ENCODE measurements at places on chromosomes 12 and 14.

GRCh38 chr12:3446235-3446634 lies 44.8 kb upstream of the PRMT8 start:
- DNase-seq, result no peak

GRCh38 chr14:22479776-22480464 lies 109.1 kb downstream of the DAD1 start:
- DNase-seq, result no peak

DNA sequence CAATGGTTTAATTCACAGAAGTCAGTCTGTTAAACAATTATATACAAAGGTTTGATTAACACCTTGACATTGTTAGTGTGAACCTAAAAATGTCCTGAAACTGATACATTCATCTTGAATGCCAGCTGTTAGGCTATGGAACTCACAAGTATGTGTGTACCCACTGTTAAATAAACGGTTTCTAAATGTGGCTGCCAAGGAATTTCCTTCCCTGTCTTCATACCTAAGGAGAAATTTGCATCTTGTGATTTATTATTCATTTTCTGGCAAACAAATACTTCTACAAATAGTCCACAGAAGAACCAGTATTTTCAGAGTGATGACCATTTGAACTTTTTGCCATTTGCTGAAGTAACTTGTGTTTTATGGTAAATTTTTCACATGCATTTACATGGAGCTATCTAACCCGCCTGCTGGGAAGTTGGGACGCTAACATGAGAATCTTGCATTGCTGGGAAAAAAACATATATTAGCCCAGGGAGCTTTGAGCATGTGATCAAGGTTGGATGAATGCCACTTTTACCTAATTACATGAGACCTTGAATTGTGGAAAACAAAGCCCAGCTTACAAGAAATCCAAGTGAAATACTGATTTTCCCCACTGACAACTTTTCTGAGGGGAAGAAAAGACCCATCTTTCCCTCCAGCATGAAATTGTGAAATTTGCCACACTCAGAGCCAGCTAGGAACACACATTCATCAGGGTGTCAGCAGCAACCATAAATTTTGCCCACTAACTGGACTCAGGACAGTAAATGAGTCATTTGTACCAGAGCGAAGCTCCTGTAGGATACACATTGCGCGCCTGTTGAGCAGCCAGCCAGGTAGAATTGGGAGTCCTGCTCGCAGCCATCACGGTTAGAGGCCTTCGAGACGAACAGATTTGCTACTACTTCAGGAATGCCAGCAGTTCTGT lies 118.0 kb downstream of the KICS2 start:
- no peak for DNase-seq

DNA sequence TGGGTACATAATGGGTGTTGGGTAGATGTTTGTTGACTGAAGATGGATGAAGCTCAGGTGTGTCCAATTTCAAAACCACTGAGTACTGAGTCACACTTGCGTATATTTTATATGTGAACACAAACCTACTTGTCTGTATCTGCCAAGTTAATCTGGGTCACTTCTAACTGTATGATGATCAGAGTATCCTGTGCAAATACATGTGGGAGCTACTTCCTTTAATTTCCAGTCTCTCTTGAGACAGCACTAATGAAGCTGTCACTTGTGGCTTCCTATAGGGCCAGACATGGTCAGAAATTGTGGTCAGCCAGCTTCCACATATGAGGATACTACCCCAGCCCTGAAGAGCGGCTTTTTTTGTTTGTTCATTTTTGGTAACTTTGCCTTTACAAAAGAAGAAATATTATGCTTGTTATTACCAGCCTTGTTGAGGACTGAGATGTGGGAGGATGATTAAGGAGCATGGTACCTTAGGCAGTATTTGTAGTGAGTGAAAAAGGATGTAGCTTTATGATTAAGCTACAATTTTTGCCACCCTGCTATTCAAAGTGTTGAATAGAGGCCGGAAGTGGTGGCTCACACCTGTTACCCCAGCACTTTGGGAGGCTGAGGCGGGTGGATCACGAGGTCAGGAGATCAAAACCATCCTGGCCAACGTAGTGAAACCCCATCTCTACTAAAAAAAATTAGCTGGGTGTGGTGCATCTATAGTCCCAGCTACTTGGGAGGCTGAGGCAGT lies 32.4 kb downstream of the PLXNC1 start:
- no peak for DNase-seq

DNA sequence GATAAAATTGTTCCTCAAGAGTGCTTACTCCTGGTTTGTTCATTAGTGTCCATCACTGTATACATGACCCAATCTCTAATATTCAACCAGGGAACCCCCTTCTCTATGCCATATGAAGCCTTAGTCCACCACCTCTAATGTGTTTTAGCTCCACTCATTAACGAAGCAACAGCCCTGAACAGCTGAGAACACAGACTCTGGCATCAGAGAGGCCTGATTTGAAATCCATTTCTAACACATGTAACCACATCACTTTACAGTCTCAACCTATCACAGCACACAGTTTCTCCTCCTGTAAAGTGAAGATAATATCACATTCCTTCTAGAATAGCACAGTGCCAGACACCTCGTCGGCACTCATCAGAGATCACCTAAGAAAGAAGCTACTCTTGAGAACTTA lies 64.3 kb downstream of the C2CD5 start:
- no peak for DNase-seq

GRCh38 chr14:38522724-38523123 lies 266.8 kb upstream of the CLEC14A start:
- DNase-seq, result no peak

DNA sequence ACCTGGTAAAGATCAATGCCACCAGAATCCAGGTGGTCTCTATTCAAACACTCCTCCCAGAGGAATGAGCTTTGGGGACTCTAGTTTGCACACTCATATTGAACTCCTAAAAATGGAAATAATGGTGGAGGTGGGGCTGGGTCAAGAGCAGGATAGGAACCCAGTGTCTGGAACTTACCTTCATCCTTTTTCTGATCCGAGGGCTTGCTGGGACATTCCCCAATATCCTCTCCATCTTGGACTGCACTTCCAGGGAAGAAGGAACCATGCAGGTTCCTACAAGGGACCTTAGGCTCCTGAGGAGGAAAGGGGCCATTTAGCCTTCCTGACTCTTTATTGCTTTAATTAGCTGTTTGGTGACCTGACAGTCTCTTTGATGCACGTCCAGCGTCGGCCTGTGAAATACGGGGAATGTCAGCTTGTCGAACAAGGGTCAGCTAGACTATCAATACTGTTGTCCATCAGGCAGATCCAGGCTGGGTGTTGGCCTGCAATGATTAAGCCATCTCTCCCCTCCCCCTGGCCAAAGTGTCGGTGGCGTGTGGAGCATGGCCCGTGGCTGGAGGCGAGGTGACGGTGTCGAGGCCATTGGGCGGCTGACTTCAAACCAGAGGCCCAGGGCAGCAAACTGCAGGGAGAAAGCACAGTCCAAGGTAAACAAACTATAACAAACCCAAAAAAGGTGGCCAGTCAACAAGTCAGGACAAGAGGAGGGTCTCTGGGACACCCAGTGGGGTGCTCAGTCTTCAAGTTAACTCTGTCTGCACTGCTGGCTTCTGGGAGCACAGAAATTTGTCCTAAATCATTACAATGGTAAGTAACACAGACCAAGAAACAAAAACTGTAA lies 405.2 kb upstream of the TBX3 start:
- no peak for DNase-seq

- peak; percentile 60 for DNase-seq
Measured at GRCh38 chr14:50396631-50397389, at the start of gene CDKL1. Gene CDKL1 (minus strand): TSS chr14:50396881. CDS start chr14:50395868, 1,013 bp downstream.

GRCh38 chr14:67377916-67378315 lies 17.8 kb downstream of the EIF2S1 start:
- DNase-seq, result no peak

DNA sequence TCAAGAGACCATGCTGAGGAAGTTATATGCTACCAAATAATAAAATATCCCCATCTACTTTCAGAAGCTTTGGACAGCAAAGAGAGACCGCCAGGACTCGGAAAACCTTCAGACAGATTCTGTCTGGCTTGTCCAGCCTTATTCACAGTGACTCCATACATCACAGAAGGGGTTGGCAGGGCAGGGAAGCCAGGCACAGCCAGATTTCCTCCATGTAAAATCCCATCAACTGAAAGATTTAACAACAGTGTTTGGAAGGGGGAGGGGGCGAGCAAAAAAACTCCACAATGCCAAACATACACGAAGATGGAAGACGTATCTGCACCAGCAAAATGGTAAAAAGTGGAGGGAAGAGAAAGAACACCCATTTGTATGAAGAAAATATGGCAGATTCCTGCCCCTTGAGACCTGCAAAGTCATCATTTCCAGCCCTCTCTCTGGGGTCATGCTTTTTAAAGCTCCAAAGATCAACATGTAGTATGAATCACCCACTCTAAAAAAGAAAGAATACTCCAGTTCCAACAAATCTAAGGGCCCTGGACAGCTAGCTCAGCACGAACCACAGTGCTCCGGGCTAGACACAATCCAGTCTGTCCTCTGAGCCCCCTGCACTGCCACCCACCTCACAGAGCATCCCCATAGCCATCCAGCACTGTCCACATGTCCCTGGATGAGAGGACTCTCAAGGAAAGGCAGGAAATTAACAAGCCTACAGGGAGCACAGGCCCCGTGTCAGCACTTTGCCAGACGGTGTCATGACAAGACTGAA lies 116.4 kb downstream of the DICER1 start:
- no peak for DNase-seq

DNA sequence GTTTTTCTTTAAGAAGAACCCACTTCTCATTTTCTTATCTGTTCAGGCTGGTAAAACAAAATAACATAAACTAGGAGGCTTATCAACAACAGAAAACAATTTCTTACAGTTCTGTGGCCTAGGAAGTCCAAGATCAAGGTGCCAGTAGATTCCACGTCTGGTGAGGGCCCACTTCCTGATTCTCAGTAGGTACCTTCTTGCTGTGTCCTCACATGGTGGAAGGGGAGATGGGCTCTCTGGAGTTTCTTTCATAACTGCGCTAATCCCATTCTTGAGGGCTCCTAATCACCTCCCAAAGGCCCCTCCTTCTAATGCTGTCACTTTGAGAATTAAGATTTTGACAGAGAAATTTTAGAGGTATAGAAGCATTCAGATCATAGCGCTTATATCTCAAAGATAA lies 33.4 kb downstream of the TXNRD1 start:
- no peak for DNase-seq

- no peak for DNase-seq
Measured at GRCh38 chr12:65565601-65566560, 258.4 kb upstream of the HMGA2 start.

DNA sequence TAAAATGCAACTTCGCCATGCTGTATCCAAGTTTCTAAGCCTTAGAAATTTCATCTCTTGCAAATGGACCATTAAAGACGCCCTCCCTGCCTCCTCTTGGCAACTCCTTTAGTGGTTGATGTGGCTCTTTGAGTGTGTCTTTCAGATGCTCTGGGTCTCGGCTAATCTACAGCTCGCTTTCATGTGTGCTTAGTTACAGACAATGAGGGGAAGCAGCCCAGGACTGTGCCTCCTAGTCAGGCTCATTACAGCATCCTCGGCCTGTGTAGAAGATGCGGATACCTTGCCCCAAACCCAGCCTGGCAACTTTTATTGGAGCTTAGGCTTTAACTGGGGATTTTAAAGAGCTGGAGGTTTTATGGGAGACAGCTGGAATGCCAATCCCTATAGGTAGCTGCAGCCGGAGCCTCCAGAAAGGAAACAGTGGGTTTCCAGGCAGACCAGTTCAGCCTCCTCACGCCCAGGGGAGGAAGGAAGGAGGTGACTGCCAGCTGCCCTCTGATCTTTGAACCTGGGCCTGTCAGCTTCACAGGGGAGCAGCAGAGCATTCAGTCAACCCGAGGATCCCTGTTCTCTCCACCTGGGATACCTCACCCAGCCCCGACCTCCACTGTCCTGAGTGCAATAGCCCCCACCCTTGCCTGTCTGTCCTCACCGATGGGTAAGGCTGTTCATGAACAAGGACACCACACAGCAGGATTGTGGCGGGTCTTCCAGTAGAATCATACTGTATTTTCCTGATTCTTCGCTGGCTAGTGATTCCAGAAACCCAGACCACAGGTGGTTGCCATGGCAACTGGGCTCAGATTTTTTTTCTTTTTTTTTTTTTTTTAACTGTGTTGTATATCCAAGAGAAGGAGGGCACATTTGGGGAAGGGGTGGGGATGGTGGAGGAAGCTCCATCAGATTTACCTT lies 638.5 kb downstream of the MED13L start:
- DNase-seq, result no peak

DNA sequence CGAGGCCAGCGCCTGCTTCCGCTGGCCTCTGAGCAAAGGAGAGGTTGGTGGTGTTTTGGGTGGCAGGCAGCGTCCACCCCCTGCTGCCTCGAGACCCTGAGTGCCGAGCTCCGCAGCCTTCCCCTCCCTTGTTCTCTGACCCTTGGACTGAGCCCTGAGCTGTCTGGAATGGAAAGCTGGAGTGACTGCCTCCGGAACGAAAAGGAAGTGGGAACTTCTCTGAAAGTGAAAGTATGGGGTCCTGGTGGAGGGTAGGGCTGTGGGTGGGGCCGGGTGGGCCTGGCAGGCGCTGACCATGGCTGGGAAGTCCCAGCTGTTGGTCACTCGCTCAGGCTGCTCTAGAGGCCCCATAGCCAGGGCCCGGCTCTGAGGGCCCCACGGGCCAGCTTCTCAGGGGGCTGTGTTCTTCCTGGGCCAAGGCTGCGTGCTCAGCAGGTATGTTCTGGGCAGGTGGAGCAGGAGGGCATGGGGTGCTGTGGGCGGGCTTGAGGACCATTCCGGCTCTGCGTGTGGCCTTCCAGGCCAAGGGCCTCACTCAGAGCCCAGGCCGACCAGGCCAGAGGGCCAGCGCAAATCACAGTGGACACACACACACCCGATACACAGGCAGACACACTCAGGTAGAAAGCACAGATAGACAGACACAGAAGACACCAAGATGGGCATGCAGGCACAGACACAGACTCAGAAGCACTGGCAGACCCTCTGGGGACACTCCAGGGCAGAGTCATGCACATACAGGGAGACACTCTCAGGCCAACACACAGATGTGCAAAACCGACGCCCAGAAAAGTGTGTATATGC lies at the start of gene EXOC3L4:
Gene EXOC3L4, plus strand, starts transcription at position 320 of the 804 bp plus-strand sequence. CDS start 5,495 bp downstream, outside the sequence.
- no peak for DNase-seq

GRCh38 chr12:31594681-31595080 lies 3.7 kb upstream of the DENND5B start:
- no peak for DNase-seq
